ENCODE measurements at places on chromosomes 5 and 9.

GRCh38 chr9:130667120-130667435, 2.7 kb downstream of the PRDM12 start:
- no peak for DNase-seq

- no peak for DNase-seq
Observed at GRCh38 chr5:116237917-116238500, 153.2 kb downstream of the COMMD10 start.

DNA sequence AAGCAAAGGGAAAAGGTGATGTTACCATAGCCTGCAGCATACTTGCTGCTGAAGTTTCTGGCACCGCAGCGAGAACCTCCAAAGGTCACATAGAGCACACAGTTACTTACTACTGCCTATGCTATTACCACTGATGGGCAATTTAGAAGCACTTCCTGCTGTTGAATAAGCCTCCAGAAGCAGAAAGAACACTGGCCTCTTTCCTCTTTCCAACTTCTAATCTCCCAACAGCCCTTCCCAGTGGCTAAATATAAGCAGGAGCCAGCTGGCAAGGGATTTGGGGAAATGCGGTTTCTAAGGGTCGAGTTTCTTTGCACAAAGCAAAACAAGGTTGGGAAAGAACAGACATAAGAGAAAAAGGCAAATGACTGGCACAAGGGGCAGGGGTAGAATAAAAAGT, 669.2 kb upstream of the ACO1 start:
- DNase-seq = no peak

GRCh38 chr5:149273950-149274349, 2.3 kb downstream of the AFAP1L1 start:
- DNase-seq = no peak

- DNase-seq = no peak
Observed at GRCh38 chr5:31054453-31054852, 139.0 kb upstream of the CDH6 start.

- no peak for DNase-seq
Observed at GRCh38 chr9:103427696-103428095, 432.6 kb downstream of the CYLC2 start.
